ENCODE measurements at places on chromosomes 3 and 15.

DNA sequence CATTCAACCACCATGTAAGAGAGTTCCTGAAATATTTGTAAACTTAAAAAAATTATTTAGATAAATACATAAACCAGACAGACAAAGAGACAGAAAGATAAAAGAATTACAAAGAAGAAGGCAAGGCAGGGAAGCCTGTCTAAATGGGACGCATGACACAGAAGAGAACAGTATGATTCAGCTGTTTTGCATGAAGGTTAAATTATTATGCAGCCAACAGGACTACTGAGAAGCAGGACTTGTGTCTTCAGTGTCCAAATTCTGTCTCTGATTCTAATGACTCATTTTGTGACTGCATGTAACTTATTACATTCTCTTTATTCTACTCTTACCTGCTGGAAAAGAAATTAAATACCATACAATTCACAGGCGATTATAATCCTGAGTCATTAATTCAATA, 340.4 kb upstream of the KCNMB2 start:
- DNase-seq, result no peak

DNA sequence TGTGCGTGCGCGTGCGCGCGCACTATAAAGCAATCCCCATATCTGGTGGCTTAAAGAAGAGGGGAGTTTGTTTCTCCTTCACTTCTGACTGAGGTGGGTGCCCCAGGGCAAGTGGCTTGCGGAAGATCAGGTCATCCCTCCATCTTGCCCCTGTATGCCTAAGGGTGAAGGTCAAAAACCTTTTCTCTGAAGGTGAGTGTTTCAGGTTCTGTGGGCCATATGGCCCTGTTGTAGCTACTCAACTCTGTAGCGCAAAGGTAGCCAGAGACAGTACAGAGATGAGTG, 5.5 kb downstream of the ABTB1 start:
- DNase-seq, result no peak

GRCh38 chr15:79811406-79812405, 85.1 kb downstream of the MTHFS start:
- no peak for DNase-seq

DNA sequence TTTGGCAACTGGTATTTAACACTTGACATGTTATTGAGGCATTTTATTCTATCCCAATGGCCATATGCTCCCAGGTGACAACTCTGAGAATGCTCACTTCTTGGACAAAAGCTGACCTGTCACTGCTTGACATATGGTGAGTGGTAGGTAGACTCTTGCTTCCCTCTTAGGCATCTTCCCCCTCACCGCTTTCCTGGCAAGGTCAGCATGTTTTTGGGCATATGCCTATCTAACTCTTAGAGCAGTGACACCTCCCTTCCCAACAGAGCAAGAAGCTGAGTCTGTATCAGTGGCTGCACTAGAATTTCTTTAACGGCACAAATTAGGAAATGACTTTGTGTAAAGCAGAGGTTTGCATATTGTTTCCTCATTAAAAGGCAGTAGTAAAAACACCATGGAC, 300.7 kb downstream of the OXSM start:
- no peak for DNase-seq

GRCh38 chr3:60756241-60757030, 494.8 kb downstream of the FHIT start:
- DNase-seq, result no peak

DNA sequence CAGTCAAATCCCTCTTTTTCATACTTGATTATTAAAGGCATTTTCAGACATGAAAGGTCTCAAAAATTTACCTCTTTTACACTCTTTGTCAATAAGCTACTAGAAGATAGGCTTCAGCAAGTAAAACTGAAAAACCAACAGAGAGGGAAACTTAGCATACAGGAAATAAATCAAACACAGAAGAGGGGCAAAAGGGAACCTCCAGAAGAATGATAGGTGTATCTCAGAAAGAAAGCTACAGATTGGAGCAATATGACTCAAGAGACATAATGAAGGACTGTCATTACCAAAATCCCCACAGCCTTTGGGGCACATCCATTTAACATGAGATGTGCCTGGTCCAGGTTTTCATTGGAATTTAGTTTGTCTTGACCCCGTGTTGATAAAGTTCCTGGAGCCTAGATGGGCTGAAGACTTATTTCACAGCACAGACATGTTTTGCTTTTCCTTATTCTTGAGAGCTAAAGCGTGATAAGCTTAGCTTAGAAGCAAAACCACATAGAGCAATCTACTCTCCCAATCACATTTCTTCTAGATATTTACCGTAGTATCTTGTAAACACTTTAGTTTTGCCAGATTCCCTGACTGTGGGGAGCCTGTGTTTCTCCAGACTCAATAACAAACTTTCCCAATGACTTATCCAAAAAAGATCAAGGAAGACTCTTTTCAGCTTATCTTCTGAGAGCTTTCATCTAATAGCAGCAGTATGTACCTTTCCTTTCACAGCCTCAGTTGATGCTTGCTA, 11.7 kb downstream of the LRRFIP2 start:
- DNase-seq, result no peak

- no peak for DNase-seq
Measured at GRCh38 chr3:194212845-194213331, 76.9 kb downstream of the HES1 start.

- DNase-seq, result peak; percentile 87
Measured at GRCh38 chr3:57169872-57170623, 4.9 kb upstream of the IL17RD start.

- no peak for DNase-seq
Measured at GRCh38 chr15:19973718-19974117, 567.9 kb downstream of the GOLGA6L6 start.

DNA sequence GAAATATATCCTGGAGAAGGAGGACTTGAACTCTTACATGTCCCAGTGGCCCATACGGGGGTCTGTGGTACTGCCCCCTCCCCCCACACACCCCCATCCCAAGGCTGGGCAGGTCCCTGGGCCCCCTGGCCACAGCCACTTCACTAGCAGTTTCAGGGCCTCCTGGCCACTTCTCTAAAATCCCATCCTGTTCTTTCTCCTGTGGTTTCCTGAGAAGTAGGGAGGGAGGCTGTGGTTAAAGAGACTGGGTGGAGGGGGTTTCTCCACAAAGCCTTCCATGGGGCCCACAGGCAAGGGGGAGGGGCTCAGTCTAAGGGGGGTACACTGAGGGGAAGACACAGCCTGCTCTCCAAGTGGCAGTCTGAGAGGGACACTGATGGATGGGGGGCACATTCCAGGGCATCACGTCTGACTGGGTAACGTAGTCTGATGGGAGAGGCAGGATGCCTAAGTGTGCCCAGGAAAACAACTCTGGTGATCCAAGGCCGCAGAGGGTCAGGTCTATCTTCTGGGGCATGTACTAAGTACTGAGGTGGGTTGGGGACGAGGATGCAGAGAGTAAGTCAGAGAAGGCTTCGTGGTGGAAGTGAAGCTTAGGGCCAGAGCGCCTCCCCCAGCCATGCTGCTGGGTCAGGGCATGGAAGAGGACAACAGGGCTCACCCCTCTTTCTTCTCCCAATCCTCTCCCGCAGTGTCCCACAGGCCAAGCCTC, 48.0 kb upstream of the C15orf39 start:
- DNase-seq, result no peak

GRCh38 chr15:47553947-47554346, 163.4 kb upstream of the SEMA6D start:
- DNase-seq, result no peak

- DNase-seq, result no peak
Measured at GRCh38 chr3:72395776-72396311, 452.4 kb downstream of the SHQ1 start.

DNA sequence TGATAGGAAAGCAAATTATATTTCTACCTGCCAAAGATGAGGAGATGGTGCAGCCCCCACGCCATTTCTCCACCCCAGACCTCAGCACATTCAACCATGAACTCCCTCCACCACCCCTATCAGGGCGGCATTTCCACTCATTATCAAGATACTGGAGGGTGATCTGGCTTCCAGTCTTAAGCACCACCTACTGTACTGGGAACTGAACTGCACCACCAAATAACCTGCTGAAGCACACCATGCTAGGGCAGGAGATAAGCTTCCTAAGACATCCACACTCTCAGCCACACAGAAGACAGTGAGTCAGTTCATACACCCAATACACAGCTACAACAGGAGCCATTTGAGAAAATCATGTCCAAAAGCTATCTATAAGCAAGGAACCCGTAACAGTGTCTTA, 98.8 kb downstream of the FGF7 start:
- peak; percentile 1 for DNase-seq

- no peak for DNase-seq
Measured at GRCh38 chr3:127440384-127440783, 150.1 kb downstream of the TPRA1 start.

DNA sequence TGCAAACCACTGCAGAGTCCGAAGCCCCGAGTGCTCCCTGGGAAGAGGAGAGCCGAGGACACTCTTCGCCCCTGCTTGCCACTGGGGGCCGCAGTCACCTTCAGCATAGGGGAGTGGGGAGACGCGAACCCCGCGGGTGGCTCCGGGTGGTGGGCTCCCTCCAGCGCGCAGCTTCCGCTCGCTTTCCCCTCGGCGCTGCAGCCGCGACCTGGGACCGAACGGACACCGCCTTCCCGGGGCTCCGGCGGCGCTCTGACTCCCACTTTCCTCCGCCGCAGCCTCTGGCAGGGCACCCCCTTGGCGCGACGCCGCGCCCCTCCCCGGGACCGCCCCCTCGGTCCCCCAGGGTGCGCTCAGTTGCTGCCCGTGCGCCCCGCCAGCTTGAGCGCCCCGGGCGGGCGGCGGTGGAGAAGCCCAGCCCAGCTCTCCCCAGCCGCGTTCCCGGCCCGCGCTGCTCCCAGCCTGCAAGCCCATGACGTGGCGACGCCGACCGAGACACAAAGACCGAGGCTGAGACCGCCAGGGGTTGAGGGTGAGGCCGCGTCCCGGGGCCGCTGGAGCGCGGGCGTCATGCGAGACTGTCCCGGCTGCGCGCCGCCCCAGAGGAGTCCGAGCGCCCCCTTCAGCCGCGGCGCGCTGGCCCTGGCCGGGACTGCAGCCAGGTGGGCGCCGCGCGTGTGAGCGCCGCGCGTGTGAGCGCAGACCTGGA, at the start of gene MINAR1:
MINAR1 (plus strand) TSS at position 701 of the 709 bp plus-strand sequence. CDS start 23,812 bp downstream, outside the sequence.
- DNase-seq, result no peak

DNA sequence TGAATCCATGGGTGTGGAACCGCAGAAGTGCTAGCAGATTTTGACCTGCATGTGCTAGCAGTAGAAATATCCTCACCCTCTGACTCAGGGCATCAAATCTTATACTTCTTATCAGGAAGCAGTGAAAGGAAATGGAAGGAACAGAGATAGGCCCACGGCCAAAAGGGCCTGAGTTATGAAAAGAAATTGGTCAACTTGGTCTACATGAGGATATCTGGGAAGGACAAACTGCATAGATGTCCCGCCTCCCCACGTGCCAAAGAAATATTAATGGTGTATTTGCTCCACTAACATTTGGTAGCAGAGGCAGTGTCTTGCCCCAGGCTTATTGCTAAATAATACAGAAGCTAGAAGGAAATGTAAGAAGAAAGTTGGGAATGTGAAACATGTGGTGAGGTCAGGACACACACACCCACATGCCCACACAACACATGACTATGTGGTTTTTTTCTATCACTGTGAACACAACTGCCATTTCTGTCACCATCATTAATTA, 93.6 kb upstream of the COL8A1 start:
- no peak for DNase-seq

DNA sequence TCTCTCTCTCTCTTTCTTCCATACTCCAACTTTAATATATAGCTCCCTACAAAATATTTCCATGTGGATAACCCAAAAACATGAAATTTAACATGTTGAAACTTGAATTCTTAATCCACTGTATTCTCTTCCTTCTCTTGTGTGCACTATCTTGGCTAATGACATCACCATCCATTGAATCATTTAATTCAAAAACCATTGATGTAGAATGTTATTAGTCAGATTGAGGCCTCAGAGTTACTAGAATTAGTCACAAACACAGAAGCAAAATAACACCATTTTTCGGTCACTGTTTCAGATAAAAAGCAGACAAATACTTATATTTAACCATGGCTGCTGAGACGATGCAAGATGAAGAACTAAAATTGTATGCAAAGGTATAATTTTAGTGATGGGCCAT, 256.9 kb upstream of the LRRC3B start:
- no peak for DNase-seq

GRCh38 chr3:189513281-189514117, 117.7 kb upstream of the TP63 start:
- DNase-seq, result no peak

- DNase-seq, result peak; percentile 92
Measured at GRCh38 chr15:85592148-85592547, 202.6 kb downstream of the KLHL25 start.

DNA sequence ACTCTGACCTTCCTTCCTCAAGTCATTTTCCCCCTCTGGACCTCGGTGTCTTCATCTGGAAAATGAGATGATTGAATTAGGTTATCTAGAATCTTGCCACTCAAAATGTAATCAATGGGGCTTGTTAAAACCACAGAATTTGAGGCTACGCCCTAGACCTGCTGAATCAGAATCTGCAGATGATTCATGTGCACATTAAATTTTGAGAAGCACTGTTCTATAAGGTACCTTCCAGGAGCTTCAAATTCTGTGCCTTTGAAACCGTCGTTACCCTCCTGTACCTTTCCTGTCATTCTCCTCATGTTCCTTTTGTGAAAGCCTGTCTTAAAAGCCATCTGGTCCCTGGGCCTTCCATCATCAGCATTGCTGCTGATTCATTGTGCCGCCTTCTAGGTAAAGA, 172.4 kb upstream of the TOPAZ1 start:
- no peak for DNase-seq

DNA sequence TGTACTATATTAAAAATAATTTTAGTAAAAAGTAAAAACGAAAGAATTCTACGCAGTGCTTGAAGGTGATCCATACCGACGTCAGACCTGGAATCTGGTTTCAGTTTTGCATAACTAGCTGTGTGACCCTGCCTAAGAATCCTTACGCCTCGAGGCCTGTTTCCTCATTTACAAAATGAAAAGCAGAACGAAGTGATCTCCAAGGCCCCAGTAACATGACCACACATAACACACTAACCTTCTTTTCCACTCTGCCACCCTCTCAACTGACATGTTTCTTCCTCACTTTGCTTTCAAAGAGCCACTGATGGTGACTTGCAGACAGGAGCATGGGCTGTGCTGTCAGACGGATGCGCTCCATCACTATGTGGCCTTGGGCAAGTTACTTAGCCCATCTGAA, 4.8 kb downstream of the MESD start:
- DNase-seq, result no peak
